ENCODE measurements at places on chromosomes 2 and 18. TPM values are rescaled to one million over a fixed set of nuclear protein-coding genes. Genes with fewer than 3 reads are reported as not detected.
A peak's percentile ranks its signal among the peaks of the same experiment; 100 is the strongest.

The SERPINB11 gene
- not detected for total RNA-seq

DNA sequence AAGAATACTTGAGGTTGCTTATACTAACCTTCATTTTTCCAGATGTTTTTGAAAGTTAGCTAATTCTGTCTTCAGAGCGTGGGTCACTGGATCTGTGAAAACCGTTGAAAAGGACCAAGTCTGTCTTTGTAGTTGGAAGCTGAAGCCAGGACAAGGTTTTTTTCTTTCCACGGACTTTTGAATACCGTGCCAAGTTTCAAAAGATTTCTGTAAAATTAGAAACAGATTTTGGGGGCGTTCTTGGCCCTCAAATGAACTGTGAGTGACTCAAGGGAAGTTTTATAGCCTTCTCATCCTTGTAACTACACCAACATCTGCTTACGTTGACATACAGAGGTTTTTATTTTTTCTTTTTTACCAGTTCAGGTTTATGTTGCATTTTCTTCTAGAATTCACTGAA lies at the start of gene FAP:
Gene FAP, minus strand, starts transcription at position 152 of the 400 bp plus-strand sequence. Its CDS starts 118 bp downstream, at position 34.
- DNase-seq, result peak; percentile 82

The APLF gene
- 10.0 TPM for total RNA-seq

DNA sequence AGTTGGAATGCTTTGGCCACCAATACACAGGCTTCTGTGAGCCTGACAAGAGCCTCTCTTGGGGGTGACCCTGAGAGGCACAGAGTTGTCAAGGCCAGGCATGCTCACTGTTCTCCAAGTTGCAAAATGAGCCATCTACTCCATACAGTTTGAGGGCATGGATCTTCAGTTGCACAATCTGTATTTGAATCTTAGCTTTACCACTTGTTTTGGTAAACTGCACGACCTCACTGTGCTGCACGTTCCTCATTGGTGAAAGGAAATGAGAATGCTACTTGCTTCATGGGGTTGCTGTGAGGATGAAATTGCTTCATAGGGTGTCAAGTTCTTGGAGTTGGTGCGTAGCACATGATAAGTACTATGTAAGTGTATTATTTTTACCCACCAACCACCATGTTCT lies 12.0 kb upstream of the HAAO start:
- no peak for DNase-seq

The CHRNA1 gene
- total RNA-seq, result 4.2 TPM

- no peak for DNase-seq
Measured at GRCh38 chr2:99928470-99929053, 213.8 kb downstream of the AFF3 start.

The LYPD1 gene
- 0.99 TPM for total RNA-seq

GRCh38 chr2:72917138-72917876 lies at the start of gene EMX1:
TSS of gene EMX1 (plus strand) at chr2:72917519. CDS start at chr2:72917853, 334 bp downstream.
- no peak for DNase-seq

GRCh38 chr2:586641-587076 lies 90.5 kb downstream of the TMEM18 start:
- DNase-seq, result no peak

The PNPT1 gene
- total RNA-seq, result 15.2 TPM

DNA sequence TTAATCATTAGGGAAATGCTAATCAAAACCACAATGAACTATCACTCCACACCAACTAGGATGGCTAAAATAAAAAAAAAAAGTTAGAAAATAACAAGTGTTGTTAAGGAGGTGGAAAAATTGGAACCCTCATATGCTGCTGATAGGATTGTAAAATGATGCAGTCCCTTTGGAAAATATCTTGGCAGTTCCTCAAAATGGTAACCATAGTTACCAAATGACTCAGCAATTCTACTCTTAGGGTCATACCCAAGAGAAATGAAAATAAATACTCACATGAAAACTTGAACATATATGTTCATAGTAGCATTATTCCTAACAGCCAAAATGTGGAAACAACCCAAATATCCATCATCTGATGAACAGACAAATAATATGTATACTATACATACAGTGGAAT lies 15.7 kb upstream of the ACVR2A start:
- no peak for DNase-seq

DNA sequence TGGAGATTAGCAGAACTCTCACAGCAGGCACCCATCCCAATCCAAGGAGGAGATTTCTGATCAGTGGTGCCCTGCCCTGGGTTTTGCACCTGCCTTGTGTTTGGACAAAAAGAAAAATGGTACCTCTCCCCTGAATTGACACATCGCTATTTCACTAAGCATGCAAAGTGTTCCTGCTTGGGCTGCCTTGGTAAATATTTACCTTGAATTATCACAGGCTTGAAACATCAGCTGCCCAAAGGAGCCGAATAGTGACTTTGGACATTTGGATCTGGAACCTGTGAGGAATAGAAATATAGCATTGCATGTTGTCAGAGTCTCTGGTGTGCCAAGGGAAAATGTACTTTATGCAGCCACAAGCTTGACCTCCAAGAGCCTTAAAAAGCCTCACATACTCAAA lies 926.4 kb upstream of the FANCL start:
- DNase-seq, result no peak

DNA sequence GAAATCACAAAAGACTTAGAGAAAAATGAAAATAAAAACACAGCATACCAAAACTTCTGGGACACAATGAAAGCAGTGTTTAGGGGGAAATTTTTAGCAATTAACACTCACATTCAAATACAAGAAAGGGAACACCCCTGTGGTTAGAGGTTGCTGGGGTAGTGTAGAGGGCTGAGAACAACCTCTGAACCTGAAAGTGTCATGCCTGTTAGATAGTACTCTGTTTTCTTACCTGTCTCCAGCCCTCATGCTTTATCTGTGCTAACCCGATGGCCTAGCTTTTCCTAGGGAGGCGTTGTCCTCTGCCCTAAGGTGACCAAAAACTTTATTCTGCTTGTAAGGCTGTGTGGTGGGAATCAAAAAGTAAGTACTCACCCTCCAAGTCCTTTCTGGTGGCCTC lies 122.6 kb upstream of the OTX1 start:
- DNase-seq, result no peak

DNA sequence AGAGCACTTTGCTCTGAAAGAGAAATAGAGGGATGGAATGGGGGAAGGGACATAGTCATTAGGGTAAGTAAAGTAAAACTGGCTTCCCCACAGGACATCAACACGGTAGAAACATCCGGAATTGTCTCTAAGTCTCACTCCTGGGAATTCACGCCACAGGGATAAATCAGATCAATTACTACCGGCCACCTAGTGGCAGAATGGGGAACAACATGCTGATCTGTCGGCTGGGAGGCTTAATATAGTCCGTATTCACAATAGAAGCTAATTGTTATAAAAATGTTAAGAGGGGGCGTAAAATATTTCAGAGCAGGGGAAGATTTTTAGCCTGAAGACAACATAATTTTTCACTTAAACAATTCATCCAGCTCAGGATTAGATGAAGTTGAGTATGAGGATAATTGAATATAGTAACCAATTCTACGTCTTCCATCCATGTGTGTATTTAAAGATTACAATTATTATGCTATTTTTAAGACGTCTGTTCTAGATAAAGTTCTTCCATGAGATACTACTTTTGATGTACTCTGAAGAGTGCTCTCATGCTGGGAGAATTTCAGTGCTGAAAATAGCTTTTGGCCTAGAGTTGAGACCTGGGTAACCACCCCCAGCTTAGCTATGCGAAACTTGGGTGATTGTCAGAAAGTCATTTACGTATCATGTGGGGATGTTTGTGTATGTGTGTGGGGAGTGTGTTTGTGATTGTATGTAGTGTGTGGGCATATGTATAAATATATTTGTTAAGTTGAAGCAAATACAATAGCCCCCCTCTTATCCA lies 65.7 kb downstream of the LRRTM1 start:
- no peak for DNase-seq

- DNase-seq, result no peak
Measured at GRCh38 chr2:218833023-218833609, 1.5 kb upstream of the PRKAG3 start.

Data from skin of body (tissue), 3 donors.